ENCODE measurements at places on chromosomes 3 and 15. TPM values are rescaled to one million over a fixed set of nuclear protein-coding genes. Genes with fewer than 3 reads are reported as not detected.

- H3K27me3 ChIP-seq = peaks cover 23% of the 10 kb centered on the region
- peak; percentile 89 for DNase-seq
- peak overlapping the region; percentile 64 for H3K4me3 ChIP-seq
- H3K4me1 ChIP-seq = no peaks in the 10 kb centered on the region
- no peaks in the 10 kb centered on the region for H3K36me3 ChIP-seq
Measured at GRCh38 chr3:64685800-64686445, 1.9 kb downstream of the ADAMTS9 start.

DNA sequence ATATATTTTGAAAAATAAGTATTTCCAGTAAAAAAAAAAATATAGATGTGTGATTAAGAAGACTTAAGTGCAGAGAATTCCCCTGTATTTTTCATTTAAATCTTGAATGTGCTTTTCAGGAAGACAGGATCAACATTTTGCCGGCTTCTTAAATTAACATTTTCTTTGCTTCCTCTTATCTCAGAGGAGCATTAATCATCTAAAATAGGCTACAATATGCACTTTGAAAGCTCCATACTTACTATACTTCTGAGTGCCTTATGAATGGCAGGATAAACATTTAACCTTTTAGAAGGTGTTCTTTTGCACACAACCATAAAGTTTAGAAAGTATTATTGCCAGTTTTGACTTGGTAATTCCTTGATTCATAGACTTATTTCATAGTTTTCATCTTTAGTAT lies 164.3 kb downstream of the ECT2 start:
- DNase-seq = no peak
- no peaks in the 10 kb centered on the region for H3K4me1 ChIP-seq
- H3K4me3 ChIP-seq = no peak overlapping the region
- H3K36me3 ChIP-seq = no peaks in the 10 kb centered on the region

DNA sequence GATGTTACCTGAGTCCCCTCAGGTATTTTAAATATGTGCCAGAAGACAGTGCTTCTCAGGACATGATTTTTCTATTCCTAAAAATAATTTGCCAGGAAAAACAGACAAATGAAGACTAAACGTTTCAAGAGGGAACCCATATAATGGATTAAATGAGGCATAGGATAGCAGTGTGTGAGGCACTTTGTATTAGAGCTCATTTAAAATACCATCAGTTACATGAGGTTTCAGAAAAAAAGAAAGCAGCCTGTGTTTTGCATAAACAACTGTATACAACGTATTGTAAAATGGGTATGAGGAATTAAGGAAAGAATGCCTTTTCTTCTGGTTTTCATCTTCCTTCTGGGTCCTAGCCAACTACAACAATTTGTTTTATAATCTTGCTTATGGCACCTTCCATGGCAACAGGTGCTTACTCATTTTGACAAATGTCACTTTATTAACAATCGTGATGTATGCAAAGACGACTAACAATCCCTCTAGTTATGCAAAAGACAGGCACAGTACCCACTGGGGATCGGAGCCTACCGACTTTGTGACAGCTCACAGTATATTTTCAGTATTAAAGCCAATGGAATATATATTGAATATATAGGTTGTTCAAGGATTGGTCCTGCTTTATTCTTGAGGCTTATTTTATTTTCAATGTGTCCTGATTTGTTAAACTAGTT lies 231.6 kb upstream of the ZNF717 start:
- H3K4me3 ChIP-seq = no peak overlapping the region
- H3K4me1 ChIP-seq = no peaks in the 10 kb centered on the region
- H3K27me3 ChIP-seq = no peaks in the 10 kb centered on the region
- H3K27ac ChIP-seq = no peak overlapping the region

GRCh38 chr3:20576228-20576627 lies 390.2 kb upstream of the SGO1 start:
- no peak overlapping the region for H3K4me3 ChIP-seq
- no peak for DNase-seq
- H3K4me1 ChIP-seq = no peaks in the 10 kb centered on the region
- no peak overlapping the region for H3K27ac ChIP-seq
- no peaks in the 10 kb centered on the region for H3K36me3 ChIP-seq
- H3K27me3 ChIP-seq = no peaks in the 10 kb centered on the region

The CLPX gene
- total RNA-seq = 65.7 TPM

- H3K27ac ChIP-seq = no peak overlapping the region
- peaks cover 11% of the 10 kb centered on the region for H3K4me1 ChIP-seq
- no peaks in the 10 kb centered on the region for H3K36me3 ChIP-seq
- H3K4me3 ChIP-seq = no peak overlapping the region
- no peaks in the 10 kb centered on the region for H3K27me3 ChIP-seq
Measured at GRCh38 chr15:75437721-75438120, 13.8 kb downstream of the SIN3A start.

GRCh38 chr15:74831813-74832495 lies 5.5 kb downstream of the CPLX3 start:
- H3K4me1 ChIP-seq = peaks cover 18% of the 10 kb centered on the region
- H3K27ac ChIP-seq = peak overlapping the region; percentile 65
- no peak overlapping the region for H3K4me3 ChIP-seq
- H3K27me3 ChIP-seq = peaks cover 18% of the 10 kb centered on the region
- DNase-seq = peak; percentile 83

The THBS1 gene
- total RNA-seq = 347 TPM

DNA sequence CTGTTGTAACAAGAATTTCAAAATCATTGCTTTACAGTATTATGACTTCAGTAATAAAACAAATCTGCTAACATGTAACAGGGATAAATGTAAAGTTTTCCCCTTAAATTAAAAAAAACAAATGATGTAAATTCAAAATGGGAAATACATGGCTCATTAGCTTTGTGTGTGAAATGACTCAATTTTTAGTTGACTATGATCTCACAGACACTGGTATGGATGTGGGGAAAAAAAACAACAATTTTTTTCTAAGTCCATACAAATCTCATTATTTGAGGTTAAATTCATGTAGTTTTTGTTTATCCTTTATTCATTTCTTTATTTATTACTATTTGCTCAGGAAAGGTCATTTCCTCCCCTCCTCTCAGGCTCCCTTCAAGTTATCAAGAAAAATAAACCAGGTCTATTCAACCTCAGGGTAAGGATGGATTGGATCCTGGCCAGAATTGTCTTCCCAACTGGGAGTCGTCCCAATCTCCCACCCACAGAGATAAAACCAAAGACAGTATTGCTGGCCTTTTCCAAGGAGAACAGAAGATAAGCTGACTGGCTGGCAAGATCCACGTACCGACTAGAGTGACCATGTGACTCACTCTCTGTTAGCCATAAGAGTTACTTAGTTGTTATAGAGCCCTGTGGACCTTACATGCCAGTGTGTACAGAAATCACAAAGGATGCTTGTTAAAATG lies 373.3 kb downstream of the GAP43 start:
- DNase-seq = no peak
- H3K4me3 ChIP-seq = no peak overlapping the region
- H3K27me3 ChIP-seq = no peaks in the 10 kb centered on the region
- no peaks in the 10 kb centered on the region for H3K4me1 ChIP-seq

- DNase-seq = no peak
- H3K4me3 ChIP-seq = no peak overlapping the region
- no peaks in the 10 kb centered on the region for H3K4me1 ChIP-seq
- no peaks in the 10 kb centered on the region for H3K27me3 ChIP-seq
- H3K36me3 ChIP-seq = no peaks in the 10 kb centered on the region
- no peak overlapping the region for H3K27ac ChIP-seq
Measured at GRCh38 chr3:140499114-140499757, 178.6 kb upstream of the TRIM42 start.

GRCh38 chr15:95401587-95401986 lies 928.9 kb upstream of the NR2F2 start:
- H3K27me3 ChIP-seq = no peaks in the 10 kb centered on the region
- no peak overlapping the region for H3K27ac ChIP-seq
- no peak overlapping the region for H3K4me3 ChIP-seq

GRCh38 chr3:175713268-175713667 lies 854.1 kb downstream of the NAALADL2 start:
- no peak overlapping the region for H3K27ac ChIP-seq
- no peak for DNase-seq
- no peaks in the 10 kb centered on the region for H3K27me3 ChIP-seq
- no peaks in the 10 kb centered on the region for H3K4me1 ChIP-seq

The KCNH8 gene
- not detected for total RNA-seq

The HDAC11 gene
- 20.9 TPM for total RNA-seq

The RBPMS2 gene
- 5.2 TPM for total RNA-seq

DNA sequence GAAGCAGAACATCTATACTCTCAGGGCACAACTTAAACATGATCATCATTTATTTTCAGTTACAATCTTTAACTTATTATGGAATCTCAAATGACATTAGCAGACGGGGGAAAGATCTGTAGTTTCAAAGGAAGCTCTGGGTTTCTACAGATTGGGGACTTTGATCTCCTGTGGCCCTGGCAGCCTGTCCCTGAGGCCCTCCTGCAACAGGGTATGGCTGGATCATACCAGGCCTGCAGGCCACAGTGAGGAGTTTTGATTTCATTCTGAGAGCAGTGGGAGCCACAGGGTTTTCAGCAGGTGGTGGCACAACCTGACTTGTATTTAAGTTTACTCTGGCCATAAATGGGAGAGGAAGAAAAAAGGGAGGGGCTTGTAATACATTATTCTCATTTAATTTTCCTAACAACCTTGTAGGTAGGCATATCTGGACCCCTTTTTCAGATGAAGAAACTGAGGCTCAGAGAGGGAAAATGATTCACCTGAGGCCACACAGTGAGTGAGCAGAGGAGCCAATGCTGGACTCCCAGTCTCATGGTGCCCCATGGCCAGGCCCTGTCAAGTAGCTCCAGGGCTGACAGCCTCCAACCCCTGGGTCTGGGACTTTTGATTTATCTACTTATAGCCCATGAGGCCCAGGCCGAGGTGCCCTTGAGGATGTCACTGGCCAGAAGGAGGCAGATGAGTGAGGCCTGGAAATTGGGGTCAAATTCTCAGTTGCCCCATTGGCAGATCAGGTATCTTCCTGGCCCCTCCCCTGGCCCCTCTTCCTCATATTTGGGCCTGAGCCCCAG lies 71.0 kb downstream of the ATP2B2 start:
- no peak for DNase-seq
- H3K4me3 ChIP-seq = no peak overlapping the region
- H3K27me3 ChIP-seq = no peaks in the 10 kb centered on the region
- no peak overlapping the region for H3K27ac ChIP-seq
- H3K36me3 ChIP-seq = no peaks in the 10 kb centered on the region

DNA sequence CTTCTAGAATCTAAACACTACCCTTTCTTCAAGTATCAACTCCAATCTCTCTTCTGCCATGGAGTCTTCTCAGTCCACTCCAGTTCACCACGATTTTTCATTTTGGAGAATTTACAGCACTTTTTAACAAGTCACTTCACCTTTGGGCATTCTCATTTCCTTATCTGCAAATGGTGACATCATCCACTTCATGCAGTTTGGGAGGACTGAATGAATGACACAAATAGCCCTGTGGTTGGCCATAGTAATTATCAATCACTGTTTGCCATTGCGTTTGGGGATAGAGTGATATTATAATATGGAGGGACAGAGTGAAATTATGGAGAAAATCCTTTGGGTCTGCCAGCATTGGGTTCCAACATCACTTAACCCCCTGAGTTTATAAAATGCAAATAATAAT lies 38.0 kb upstream of the TM4SF1 start:
- no peak for DNase-seq
- no peaks in the 10 kb centered on the region for H3K36me3 ChIP-seq
- H3K27ac ChIP-seq = no peak overlapping the region
- H3K4me1 ChIP-seq = no peaks in the 10 kb centered on the region
- H3K4me3 ChIP-seq = no peak overlapping the region

DNA sequence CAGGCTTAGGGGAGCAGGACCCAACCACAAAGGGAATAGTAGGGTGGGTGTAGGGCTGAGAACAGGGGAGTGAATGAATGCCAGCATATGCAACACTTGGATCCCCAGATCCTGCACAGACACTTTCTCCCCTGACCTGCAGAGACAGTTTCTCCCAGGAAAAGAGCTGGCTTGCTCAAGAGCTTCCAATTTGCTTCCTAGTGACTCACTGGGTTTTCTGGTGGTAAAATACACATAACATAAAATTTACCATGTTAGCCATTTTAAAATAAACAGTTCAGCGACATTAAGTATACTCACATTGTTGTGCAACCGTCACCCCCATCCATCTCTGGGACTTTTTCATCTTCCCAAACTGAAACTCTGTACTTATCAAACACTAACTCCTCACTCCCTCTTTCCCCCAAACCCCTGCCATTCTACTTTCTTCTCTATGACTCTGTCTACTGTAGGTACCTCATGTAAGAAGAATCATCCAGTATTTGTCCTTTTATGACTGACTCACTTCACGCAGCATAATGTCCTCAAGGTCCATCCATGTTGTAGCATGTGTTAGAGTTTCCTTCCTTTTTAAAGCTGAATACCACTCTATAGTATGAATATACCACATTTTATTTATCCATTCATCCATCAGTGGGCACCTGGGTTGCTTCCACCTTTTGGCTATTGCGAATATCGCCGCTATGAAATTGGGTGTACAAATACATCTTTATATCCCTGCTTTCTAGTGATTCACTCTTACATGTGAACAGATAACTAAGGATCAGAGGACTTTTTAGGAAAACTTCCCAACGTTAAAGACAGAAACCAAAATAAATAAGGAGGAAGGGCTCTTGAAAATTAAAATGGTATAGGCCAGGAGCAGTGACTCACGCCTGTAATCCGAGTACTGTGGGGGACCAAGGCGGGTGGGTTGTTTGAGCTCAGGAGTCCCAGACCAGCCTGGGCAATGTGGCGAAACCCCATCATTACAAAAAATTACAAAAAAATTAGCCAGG lies 95.6 kb upstream of the TJP1 start:
- H3K27me3 ChIP-seq = no peaks in the 10 kb centered on the region
- no peaks in the 10 kb centered on the region for H3K4me1 ChIP-seq
- no peak overlapping the region for H3K4me3 ChIP-seq
- DNase-seq = no peak

The GPR149 gene
- not detected for total RNA-seq

DNA sequence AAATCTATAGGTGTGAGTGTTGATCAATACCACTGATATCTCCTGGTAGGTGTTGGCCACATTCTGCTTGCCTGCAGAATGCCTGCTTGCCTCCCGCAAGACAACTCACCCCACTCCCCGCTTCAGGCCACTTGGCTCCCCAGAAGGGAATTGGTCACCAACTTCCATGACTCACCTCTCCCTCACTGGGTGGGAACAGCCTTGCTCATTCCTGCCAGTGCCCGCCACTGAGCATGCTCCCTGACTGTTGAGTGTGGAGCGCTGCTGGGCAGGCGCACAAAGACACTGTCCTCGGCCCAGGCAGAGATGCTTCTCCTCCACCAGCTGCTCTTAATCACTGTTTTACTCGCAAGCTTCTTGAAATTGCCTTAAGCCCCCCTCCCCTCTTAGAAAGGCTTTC lies 57.3 kb upstream of the PPP2R3A start:
- no peaks in the 10 kb centered on the region for H3K36me3 ChIP-seq
- H3K27me3 ChIP-seq = no peaks in the 10 kb centered on the region
- no peak overlapping the region for H3K4me3 ChIP-seq
- no peak for DNase-seq
- no peak overlapping the region for H3K27ac ChIP-seq

The C2CD4A gene
- total RNA-seq = 0.79 TPM

The KY gene
- not detected for total RNA-seq

Measured in transverse colon (tissue), 4 donors.